ENCODE measurements at places on chromosomes 4 and X.

DNA sequence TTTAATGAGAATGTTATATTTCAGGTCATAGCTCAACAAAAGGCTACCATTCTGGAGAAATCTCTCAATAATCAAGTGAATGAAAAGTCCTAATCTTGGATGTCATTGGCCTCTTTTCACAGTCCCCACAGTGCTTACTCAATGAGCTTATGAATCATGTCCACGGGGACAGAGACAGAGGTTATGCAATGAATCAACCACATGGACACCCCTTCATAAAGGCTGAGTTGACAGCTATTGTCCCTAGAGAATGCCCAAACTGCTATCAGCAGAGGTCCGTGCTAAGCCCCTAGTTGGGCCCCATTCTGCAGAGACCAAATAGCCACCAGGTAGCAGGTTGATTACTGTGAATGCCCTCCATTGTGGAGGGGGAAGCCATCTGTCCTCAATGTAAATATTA lies 158.1 kb downstream of the LHFPL1 start:
- no peak for DNase-seq

GRCh38 chr4:71689822-71690221 lies 94.1 kb downstream of the GC start:
- DNase-seq = no peak

DNA sequence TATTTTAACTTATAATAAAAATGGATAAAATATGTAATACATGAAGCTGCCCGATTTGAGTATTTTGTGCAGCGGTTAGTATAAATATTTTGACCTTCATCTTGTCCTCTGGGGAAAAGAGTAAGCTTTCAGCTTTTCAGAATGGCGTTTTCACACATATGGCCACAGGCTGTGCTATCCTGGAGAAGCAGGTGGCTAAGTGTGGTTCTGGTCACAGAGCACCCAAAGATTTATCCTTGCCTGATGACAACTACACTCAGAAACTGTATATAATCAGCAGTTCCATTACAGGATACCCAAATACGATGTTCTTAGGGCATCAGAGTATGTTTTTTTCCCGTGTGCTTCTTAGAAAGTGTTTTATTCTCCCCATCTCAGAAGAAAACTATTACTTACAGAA lies 42.3 kb upstream of the ANK2 start:
- no peak for DNase-seq

GRCh38 chr4:146981651-146982050 lies 36.0 kb upstream of the TTC29 start:
- no peak for DNase-seq

- DNase-seq = no peak
These were observed 151.0 kb downstream of the C4orf33 start for GRCh38 chr4:129246910-129247461.

GRCh38 chrX:129983575-129984110 lies 1.2 kb downstream of the BCORL1 start:
- no peak for DNase-seq

DNA sequence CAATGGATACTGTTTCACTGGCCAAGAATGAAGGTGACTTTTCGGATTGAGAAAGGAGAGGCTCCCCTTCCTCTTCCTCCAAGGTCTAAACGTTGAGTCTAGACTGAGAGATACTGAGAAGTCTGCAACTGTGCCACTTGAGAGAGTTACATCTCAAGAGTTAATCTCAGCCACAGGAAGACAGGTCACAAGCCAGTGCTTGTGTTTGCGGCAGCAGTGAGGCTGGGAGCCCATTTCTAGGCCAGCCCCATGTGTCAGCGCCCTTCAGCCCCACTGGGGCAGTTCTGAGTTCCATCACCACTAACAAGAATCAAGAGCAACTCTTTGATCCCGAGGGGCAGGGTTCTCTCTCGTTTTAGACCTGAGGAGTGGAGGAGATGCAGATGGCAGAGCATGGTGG lies 7.3 kb upstream of the SEC24D start:
- no peak for DNase-seq

GRCh38 chr4:127139788-127140286 lies 492.9 kb upstream of the INTU start:
- DNase-seq = no peak

DNA sequence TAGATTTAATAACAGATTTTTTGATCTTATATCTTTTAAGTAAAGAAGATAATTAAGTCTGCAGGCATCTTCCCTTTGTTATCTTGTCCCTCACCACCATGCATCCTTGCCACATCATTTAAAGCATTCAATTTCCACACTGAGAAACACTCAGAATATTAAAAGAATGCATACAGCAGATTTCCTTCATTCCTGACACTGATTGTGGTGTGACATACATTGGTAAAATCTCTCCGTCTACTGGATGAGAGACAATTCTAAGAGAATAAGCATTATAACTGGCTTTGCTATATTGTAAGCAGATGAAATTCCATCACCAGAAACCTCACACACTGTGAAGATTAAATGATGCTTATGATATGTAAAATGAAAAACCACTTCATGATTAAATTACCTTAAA lies 97.4 kb upstream of the TRPC5OS start:
- no peak for DNase-seq

- DNase-seq = peak; percentile 73
These were observed 18.8 kb upstream of the TMSB4X start for GRCh38 chrX:12955882-12956703.

GRCh38 chrX:103640401-103641155 lies 11.8 kb downstream of the TCEAL1 start:
- peak; percentile 33 for DNase-seq

- no peak for DNase-seq
These were observed 21.7 kb upstream of the SPP1 start for GRCh38 chr4:87953826-87954225.

GRCh38 chr4:183413234-183414200 lies 30.9 kb upstream of the CDKN2AIP start:
- DNase-seq = no peak

GRCh38 chr4:65645185-65645584 lies 25.1 kb downstream of the EPHA5 start:
- no peak for DNase-seq

GRCh38 chrX:48523682-48524081 lies 2.1 kb downstream of the EBP start:
- no peak for DNase-seq

GRCh38 chr4:54731552-54731951 lies 73.8 kb downstream of the KIT start:
- no peak for DNase-seq

DNA sequence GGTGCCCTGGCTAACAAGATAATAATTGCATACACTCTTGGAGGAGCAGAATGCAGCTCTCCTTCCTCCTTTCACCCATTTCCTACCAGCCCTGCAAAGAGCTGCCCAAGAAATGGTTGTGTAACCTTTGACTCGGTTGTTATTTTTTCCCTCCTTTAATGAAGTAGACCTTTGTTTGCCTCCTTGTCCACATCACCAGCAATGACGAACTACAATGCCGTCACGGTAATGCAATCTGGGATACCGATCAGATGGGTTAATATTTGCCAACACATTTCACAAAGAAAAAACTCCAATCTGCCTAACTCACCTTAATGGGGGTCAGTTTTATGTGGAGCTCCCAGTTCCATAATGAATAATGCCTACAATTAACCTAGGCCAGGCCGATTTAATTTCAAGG lies 32.0 kb downstream of the GPRIN3 start:
- no peak for DNase-seq
